ELR (cell line): ENCODE measurements at places on chromosomes 4 and X.

GRCh38 chr4:122764821-122765215, 32.3 kb downstream of the BBS12 start:
- DNase-seq = peak; percentile 93

- no peak for DNase-seq
These were observed 302.9 kb upstream of the GATB start for GRCh38 chr4:152063621-152064240.

GRCh38 chrX:37010496-37010895, 2.3 kb downstream of the FAM47C start:
- no peak for DNase-seq

- DNase-seq = no peak
These were observed 1.8 kb downstream of the DCAF12L1 start for GRCh38 chrX:126550816-126551215.

- DNase-seq = peak; percentile 71
These were observed 11.7 kb upstream of the BCOR start for GRCh38 chrX:40109288-40110008.

DNA sequence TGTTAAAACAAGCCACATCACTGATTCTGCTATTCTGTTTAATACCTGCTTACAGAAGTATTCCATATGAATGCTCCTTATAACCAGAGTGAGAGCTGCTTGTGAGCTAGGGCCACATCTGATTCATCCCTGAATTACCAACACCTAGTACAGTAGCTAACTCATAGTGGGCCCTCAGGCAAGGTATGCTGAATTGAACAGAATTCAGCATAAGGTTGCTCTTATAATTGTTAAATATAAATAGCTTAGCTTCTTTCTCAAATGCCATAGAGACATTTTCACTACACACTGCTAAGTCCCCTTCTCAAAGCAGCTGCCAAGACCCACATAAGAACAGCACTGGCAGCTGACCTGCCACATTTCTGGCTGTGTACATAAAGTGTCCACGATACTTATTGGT, 27.0 kb upstream of the MCF2 start:
- DNase-seq = no peak
